ENCODE measurements at places on chromosomes 4 and X. TPM values are rescaled to one million over a fixed set of nuclear protein-coding genes. Genes with fewer than 3 reads are reported as not detected.

HS6ST2 gene
- polyA plus RNA-seq: 0.43 TPM

DNA sequence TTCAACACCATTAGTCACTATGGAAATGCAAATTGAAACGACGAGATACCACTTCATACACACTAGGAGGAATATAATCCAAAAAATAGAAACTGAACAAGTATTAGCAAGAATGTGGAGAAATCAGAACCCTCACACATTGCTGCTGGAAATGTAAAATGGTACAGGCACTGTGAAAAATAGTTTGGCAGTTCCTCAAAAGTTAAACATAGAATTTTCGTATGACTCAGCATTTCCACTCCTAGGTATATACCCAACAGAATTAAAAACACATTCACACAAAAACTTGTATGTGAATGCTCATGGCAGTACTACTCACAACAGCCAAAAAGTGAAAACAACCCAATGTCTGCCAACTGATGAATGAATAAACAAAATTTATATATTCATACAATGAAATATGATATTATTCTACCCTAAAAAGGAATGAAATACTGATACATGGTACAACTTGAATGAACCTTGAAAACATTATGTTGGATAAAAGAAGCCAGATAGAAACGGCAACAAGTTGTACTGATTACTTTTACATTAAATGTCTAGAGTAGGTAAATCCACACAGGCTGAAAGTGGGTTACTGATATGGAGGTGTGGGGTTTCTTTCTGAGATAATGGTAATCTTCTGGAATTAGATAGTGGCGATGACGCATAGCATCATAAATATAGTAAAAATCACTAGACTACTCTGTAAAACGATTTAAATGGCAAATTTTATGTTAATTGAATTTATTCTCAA is 22.3 kb downstream of the TEC start:
- no peaks in the 10 kb centered on the region for H3K4me1 ChIP-seq
- H3K36me3 ChIP-seq: no peaks in the 10 kb centered on the region
- no peaks in the 10 kb centered on the region for H3K27me3 ChIP-seq
- no peak overlapping the region for H3K4me3 ChIP-seq
- H3K27ac ChIP-seq: no peak overlapping the region

DNA sequence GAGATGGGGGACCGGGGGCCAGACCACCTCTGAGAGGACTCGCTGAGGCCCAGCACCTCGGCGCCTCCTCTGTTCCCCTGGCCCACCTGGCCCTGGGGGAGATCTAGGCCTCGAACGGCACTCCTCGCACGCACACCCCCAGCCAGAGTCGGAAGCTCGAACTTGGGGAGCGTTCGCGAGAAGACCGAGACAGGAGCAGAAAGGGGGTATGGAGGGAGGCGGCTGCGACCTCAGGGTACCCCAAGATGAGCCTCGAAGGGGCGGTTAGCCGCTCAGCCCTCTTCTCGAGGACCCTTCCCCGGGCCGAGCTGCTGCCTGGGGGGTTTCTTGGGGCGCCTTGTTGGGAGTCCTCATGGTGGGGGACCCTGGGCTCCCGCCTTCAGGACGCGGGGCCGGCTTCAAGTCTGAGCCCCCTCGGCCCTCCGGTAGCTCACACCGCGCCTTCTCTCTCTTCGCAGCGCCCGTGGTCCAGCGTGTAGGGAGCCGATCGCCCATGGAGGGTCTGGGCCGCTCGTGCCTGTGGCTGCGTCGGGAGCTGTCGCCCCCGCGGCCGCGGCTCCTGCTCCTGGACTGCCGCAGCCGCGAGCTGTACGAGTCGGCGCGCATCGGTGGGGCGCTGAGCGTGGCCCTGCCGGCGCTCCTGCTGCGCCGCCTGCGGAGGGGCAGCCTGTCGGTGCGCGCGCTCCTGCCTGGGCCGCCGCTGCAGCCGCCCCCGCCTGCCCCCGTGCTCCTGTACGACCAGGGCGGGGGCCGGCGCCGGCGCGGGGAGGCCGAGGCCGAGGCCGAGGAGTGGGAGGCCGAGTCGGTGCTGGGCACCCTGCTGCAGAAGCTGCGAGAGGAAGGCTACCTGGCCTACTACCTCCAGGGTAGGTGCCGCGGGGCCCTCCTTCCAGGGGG is 706 bp downstream of the DUSP9 start:
- peaks cover 45% of the 10 kb centered on the region for H3K27me3 ChIP-seq
- H3K4me1 ChIP-seq: peaks cover 7% of the 10 kb centered on the region
- no peak overlapping the region for H3K4me3 ChIP-seq
- no peaks in the 10 kb centered on the region for H3K36me3 ChIP-seq

GRCh38 chr4:25813448-25814106 is 49.2 kb downstream of the SEL1L3 start:
- DNase-seq: no peak
- peaks cover 7% of the 10 kb centered on the region for H3K36me3 ChIP-seq
- no peaks in the 10 kb centered on the region for H3K27me3 ChIP-seq
- H3K27ac ChIP-seq: peak overlapping the region; percentile 70
- H3K4me1 ChIP-seq: peaks cover 51% of the 10 kb centered on the region

DNA sequence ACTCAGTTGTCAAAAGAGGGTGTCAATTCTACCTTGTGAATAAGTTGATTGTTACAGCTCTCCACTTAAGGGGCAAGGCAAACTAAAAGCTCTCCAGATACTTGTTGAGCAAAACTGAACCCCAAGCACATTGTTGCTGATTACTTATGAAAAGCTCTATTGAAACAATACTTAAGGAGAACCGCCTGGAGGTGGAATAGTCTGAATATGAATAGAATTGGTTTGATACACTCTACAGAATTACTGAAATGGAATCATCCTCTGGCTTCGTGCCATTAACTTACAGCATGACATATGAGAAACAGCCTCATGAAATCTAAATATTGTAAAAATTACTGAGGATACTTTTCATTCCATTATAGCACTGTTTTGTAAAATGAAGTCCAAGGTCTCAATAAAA is 127.0 kb upstream of the SH3RF1 start:
- H3K4me1 ChIP-seq: peaks cover 14% of the 10 kb centered on the region
- H3K4me3 ChIP-seq: no peak overlapping the region
- peak overlapping the region; percentile 47 for H3K27ac ChIP-seq
- no peaks in the 10 kb centered on the region for H3K36me3 ChIP-seq
- no peak for DNase-seq
- H3K27me3 ChIP-seq: no peaks in the 10 kb centered on the region

GRCh38 chrX:140343226-140343868 is 161.5 kb downstream of the SOX3 start:
- no peak overlapping the region for H3K27ac ChIP-seq
- DNase-seq: peak; percentile 4
- peaks cover 3% of the 10 kb centered on the region for H3K4me1 ChIP-seq
- no peaks in the 10 kb centered on the region for H3K36me3 ChIP-seq
